Left lung (tissue), 14 donors: ENCODE measurements at places on chromosomes 1 and 21. TPM values are rescaled to one million over a fixed set of nuclear protein-coding genes. Genes with fewer than 3 reads are reported as not detected.

Gene PFKFB2
- polyA plus RNA-seq = 16.6 TPM

Gene ALPL
- polyA plus RNA-seq = 1.2 TPM

Gene LRRC38
- polyA plus RNA-seq = not detected

Gene ATF3
- polyA plus RNA-seq = 5.6 TPM

GRCh38 chr1:47522935-47523834 is 85.3 kb downstream of the FOXD2 start:
- DNase-seq = no peak

DNA sequence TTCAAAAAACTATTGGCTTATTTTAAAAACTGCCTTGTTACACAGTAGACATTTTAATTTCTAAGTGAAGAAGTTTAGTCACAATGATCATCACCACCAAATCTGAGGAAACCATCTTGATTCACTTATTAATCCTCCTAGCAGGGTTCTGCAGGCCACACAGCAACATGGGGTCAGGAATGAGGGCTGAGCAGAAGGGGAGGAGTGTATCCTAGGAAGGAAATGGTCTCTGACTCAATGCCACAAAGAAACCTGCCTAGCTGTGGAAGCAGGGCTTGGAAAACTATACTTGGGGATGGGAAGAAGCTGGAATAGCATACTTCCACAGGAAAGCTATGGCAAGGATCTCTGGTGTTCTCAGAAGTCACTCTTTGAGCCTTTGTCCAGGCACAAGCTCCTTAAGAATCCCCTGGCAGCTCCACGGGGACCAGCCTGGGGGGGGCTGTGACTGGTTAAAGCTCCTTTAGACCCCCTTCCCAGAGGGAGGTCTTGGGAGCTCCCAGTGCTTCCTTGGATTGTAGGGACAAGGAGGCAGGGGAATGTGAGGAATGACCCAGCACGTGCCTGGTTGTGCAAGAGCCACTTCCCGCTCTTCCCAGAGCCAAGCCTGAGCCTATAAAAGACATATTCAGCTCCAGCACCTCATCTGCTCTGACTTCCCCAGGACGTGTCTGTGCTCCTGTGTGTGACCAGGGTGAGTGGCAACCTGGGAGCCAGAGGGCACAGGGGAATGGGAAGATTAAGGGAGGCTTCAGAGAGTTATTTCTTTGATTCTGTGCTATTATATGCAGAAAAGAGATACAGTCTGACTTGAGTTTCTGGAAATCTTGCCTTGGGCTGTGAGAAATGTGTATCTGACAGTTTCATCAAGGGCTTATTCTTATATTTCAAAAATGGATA is at the start of gene LCE2A:
LCE2A (plus strand) TSS at position 645 of the 900 bp plus-strand sequence. CDS start 557 bp downstream, outside the sequence.
- no peak for DNase-seq

DNA sequence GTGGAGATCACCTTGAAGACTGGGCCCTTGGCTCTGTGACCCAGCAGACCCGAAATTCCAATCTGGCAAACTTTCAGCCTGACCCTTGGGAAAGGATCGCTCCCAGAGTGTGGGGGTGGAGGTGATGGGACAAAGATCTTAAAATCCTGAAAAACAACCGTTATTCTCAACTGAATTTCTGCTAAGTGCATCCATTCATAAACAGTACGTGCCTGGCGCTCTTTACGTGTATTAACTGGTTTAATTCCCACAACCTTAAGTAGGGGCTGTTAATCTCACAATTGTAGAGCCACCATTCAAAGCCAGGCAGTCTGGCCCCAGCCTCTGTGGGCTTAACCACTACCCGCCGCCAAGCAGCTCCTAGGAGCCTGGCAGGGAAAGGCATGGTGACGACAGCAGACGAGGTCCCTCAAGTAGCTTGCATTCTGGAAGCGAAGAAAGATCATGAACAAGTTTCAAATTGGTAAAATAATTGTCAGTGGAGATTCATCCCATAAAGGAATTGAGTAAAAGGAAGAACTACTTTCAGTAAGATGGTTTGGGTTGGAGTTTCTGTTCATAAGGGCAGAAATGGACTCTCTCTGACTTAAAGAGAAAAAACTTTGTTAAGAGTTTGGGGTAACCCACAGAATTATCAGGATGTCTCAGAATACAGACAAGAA is 11.4 kb upstream of the RGS16 start:
- DNase-seq = peak; percentile 54

DNA sequence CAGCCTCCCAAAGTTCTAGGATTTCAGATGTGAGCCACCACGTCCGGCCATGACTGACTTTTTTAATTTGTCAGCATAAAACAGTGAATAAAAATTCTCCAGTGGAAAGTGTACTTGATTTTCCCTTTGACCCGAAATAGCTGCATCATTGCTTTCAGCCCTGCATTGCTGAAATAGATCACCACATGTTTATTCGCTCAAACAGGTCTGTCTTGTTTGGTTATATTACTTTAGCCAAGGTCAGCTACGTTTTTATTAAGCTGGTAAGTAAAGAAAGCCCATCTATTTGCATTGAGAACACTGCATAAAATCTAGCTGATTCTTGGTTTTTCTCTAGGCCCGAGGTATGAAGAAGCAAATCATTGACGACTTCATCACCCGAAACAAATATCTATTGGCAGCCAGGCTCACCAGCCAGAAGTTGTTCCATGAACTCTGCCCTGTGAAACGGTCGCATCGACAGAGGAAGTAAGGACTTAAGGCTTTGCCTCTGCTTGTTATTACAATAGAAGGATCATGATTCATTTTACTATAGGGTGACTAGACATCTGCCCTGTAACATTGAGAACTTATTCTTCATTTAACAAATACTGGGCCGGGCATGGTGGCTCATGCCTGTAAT is 25.6 kb downstream of the AGMAT start:
- no peak for DNase-seq

DNA sequence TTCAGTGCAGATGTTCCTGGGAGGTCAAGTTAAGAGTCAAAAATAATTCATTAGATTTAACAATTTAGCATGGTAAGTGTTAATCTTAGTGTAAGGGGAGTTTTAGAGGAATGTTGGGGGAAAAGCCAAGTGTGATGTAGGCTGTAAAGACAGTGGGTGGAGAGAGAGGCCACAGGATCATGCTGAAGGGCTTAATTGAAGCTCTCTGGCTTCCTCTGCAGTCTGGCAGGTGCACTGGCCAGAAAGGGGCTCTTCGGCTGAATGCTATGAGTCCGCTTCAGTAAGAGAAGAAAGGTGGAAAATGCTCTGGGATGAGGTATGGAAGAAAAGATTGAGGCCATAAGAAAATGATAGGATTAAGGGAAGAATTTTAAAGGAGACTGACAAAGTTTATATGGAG is 3.0 kb downstream of the BRDT start:
- no peak for DNase-seq

DNA sequence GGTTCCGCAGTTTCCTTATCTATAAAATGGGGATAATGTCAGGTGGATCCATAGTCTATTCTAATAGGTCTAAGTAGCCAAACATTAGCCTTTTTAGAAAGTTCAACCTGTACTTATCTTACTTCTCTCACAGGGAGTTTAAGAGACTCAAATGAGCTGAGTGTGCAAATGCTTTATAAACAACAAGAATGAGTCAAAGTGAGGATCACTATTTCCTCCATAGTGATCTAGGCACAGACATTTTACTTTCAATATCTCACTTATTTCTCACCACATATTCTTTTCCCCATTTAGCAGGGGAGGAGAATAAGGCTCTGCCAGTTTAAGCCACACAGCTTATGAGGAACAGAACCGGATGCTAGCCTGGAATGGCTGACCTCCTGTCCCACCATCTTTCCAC is 92.1 kb upstream of the LMO4 start:
- DNase-seq = no peak

GRCh38 chr1:27218736-27219135 is 15.7 kb upstream of the WDTC1 start:
- DNase-seq = no peak
